ENCODE measurements at places on chromosomes 11 and 22.

DNA sequence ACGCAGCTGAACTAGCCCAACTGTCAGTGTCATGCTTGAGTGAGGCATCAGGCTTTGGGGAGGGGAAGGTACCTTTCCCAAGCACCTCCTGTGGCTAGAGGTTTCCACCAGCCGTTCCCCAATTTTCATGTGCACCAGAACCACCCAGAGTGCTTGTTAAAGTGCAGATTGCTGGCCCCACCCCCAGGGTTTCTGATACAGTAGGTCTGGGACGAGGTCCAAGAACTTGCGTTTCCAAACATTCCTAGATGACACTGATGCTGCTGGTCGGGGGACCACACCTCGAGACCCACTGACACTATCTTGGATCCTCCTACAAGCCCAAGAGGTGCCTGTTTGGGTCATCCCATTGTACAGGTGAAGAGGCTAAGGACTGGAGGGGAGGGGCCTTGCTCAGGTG is 59.8 kb downstream of the PDE2A start:
- no peak for DNase-seq

GRCh38 chr22:35488513-35488912 is 52.1 kb upstream of the RASD2 start:
- DNase-seq = no peak

- no peak for DNase-seq
Observed at GRCh38 chr11:61552108-61552635, 28.7 kb downstream of the SYT7 start.

GRCh38 chr11:118503216-118503615 is 24.1 kb upstream of the TTC36 start:
- no peak for DNase-seq

GRCh38 chr11:119378851-119379465 is 2.5 kb downstream of the USP2 start:
- DNase-seq = no peak

- DNase-seq = no peak
Observed at GRCh38 chr11:121057922-121058321, 34.0 kb downstream of the TBCEL start.

GRCh38 chr11:35477901-35478300 is 47.5 kb downstream of the PAMR1 start:
- no peak for DNase-seq

GRCh38 chr22:30362651-30363281 is 6.0 kb downstream of the CCDC157 start:
- no peak for DNase-seq

DNA sequence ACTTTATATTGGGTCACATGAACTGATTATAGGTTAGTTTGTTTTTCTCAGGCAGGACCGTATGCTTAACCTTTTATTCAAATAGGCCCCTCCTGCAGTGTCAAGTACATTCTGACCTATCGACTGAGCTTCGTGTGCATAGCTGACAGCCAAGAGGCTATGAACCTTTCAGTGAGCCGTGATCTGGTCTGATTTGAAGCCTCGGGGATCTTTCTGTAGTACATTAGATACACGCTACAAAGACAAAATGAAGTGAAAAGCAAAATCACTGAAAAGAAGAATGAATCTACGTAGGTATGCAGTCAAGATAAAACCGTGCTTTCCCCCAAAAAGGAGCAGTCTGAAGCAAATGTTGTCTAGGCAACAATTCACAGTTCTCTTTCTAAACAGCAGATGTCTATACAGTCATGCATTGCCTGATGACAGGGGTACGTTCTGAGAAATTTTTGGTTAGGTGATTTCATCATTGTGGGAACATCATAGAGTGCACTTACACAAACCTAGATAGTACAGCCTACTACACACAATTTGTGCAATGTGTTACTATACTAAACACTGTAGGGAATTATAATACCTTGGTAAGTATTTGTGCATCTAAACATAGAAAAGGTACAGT is 18.1 kb downstream of the JHY start:
- DNase-seq = no peak

GRCh38 chr11:119441898-119442243 is 18.9 kb upstream of the THY1 start:
- no peak for DNase-seq

DNA sequence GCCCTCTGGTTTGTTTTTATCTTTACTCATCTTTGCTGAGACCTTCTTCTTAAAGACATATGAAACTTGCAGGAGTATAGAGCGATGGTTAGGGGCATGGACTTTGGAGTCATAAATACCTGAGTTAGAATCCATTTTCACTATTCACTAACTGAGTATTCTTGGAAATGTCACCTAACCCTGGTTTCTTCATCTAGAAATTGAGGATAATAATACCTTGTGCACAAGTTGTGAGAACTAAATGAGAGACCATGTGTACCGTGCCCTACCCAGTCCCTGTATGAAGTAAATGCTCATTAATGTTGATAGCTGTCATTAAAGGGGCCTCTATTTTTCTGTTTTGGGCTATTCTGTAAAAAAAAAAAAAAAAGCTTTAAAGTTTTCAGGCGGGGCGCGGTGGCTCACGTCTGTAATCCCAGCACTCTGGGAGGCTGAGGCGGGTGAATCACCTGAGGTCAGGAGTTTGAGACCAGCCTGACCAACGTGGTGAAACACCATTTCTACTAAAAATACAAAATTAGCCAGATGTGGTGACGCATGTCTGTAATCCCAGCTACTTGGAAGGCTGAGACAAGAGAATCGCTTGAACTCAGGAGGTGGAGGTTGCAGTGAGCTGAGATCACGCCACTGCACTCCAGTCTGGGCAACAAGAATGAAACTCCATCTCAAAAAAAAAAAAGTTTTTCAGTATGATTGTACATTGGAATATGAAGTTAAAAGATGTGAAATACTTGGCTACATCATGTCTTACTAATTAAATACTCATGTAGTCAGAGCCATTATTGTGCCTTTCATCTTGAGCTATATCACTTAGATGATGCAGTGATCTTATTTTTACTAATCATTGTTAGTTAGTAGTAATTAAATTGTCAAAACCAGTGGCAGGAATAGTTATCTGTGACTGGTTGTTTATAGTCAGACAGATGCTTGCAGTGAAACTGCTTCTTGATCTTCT is 95.0 kb downstream of the AMOTL1 start:
- no peak for DNase-seq

GRCh38 chr11:69423611-69424385 is 57.7 kb upstream of the LINC01488 start:
- DNase-seq = no peak

DNA sequence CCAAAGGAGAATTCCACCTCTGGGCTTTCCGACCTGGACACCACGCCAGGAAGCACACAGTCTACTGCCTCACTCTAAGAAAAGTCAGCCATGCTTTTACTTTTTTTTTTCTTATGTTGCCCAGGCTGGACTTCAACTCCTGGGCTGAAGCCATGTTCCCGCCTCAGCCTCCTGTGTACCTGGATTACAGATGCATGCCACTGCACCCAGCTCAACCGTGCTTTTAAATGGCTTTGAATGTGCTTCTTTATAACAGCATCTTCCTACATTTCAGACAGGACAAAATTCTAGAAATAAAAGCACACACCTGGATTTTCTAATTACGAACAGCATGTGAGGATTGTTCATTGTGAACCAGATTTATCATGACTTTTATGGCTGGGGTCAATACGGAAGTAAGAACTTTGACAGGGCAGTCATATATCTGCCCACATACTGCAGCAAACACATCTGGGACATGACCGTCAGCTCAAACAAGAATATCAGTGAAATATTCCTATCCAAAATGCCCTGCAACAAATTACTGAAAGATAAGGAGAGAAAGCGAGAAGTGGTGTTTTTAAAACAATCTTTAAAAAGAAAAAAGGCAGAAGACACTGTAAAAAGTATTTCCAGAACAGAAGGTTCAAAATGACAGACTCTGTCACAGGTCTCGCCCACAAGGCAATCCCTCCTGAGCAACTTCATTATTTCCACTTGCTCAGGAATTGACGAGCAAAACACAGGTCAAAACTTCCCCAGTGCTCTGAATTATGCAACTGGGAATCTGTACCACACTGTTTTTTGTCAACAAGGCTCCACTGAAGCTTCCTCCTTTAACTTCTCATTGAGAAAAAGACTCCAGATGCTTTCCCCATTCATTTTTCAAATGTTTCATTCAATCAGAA is 42.1 kb downstream of the PACSIN2 start:
- DNase-seq = no peak

DNA sequence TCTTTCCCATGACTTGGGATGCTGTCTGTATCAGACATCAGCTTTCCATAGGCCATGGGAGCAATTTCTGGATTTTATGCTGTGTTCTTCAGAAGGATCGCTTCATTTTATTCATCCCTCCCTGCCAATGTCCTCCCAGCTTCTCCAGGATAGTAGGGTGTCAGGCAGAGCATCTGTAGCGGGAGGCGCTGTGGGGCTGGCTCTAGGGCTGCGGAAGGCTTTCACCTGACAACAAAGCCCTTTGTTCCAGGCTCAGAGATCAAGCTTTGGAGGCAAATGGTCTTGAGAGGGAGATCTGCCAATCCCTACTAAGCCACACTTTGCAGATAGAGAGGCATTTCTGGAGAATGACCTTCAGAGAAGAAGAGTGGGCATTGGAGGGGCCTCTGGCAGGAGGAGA is 29.5 kb upstream of the FTH1 start:
- no peak for DNase-seq

DNA sequence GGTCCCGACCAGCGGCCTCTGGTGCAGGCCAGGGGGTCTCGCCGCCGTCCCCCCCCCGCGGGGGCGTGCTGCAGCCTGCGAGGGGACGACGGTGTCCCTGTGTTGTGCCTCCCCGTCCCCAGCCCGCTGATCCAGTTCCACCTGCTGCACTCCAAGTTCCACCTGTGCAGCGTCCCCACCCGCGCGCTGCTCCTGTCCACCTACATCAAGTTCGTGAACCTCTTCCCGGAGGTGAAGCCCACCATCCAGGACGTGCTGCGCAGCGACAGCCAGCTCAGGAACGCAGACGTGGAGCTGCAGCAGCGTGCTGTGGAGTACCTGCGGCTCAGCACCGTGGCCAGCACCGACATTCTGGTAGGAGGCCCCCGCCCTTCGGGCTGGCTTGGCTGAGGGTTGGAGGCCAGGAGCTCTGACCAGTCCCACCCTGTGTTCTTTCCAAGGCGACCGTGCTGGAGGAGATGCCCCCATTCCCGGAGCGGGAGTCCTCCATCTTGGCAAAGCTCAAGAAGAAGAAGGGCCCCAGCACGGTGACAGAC is 42.8 kb downstream of the MUC6 start:
- no peak for DNase-seq

DNA sequence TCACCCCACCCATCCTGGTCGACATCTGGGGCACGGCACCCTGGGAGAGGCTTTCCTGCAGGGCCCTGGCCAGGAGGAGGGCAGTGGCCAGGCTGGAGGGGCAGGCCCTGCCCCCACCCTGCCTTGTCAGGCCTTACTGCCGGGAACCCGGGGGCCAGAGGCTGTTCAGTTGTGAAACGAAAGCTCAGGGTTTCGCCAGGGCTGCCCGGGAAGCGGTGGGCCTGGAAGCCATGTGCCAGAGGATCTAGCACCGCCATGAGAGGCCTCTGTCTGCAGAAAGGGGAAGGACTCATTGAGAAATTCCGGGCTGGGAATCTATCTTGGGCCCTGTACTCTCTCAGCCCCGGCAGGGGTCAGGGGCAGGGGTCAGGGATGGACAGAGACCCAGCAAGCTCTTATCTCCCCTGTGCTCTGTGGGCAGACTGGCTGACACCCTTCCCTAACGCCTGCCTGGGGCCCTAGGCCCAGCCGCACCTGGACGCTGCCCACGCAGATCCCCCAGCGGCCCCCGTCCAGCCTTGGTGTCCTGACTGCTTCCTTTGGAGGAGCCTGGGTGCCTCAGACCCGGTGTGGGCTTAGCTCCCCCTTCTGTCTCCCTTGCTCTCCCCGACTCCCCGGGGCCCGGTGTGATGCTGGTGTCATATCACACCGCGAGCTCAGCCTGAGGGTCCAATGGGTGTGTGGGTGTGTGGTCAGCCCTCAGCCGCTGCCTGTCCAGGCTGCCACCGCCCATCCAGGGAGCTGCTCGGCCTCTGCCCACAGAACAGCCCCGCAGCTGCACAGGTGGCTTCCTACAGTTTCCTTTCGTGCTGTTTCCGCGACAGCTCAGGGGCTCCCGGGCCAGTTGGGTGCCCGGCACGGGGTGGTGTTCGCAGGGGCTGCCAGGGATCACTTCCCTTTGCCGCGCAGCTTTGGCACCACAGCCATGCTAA is 6.5 kb downstream of the PIM3 start:
- DNase-seq = no peak

GRCh38 chr11:66619080-66619554 is 2.7 kb downstream of the RBM14 start:
- DNase-seq = no peak

DNA sequence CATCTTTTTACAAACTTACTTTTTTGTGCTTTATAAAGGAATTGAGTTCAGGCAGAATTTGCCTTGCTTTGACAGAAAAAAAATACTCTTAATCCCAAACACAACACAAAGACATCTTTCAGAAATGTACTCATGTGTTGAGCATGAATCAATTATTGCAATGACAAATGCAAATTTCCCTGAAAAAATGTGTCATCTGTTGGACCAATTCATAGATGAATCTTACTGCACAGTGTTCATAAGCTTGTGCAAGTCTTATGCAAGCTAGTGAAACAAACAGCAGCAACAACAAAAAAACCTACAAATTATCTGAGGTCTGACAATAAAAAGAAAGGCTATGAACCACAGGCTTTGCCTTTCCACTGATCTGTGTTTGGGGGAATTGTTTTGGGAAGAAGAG is 42.3 kb upstream of the HTATIP2 start:
- no peak for DNase-seq

Measured in activated CD4-positive, alpha-beta T cell treated with anti-CD3 and anti-CD28 coated beads, Interleukin-2, amount 50 U/mL, for 24 hours (primary cell).